ENCODE measurements at places on chromosomes 7 and 10.

GRCh38 chr7:79185605-79186004 is 267.9 kb downstream of the MAGI2 start:
- no peak for DNase-seq

GRCh38 chr10:86261941-86262687 is 104.5 kb downstream of the GRID1 start:
- DNase-seq = peak; percentile 61

- no peak for DNase-seq
These were observed 114.4 kb downstream of the PTPRN2 start for GRCh38 chr7:158473221-158473620.

DNA sequence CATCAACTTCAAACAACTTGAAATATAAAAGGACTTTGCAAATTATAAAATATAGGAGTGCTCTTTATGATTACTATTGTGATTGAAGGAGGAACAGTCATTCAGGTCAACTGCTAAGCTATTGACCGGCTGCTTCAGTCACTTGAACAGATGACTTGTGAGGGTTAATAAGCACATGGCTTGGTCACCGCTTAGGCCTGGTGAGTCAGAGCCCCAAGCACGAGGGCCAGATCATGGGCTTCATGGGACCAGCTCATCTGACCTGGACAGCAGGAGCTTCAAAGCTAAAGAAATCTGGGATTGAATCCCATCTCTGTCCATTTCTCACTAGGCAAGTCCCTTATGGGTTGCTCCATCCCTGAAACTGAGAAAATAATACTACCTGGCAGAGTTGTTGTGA is 60.4 kb upstream of the ADO start:
- no peak for DNase-seq

GRCh38 chr10:55233090-55233489 is 432.1 kb upstream of the PCDH15 start:
- DNase-seq = no peak

DNA sequence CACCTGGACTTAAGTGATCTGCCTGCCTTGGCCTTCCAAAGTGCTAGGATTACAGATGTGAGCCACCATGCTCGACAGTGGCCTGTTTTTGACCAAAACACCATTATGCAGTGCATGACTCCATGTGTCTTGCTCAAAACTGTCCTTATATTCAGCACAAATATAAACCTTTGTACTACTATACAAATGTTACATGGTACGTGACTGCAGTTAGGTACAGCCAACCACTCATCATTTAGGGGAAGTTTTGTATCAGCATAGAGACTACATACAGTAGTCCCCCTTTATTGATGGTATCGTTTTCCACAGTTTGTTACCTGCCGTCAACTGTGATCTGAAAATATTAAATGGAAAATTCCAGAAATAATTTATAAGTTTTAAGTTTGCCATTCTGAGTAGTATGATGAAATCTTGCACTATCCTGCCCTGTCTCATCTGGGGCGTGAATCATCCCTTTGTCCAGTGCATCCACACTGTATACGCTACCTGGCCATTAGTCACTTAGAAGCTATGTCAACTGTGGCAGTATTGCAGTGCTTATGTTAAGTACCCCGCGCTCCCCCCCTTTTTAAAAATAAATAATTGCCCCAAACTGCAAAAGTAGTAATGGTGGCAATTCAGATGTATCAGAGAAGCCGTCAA is 23.3 kb upstream of the ZNF282 start:
- DNase-seq = no peak

- DNase-seq = no peak
These were observed 218.9 kb downstream of the KIAA1217 start for GRCh38 chr10:24427678-24428409.

DNA sequence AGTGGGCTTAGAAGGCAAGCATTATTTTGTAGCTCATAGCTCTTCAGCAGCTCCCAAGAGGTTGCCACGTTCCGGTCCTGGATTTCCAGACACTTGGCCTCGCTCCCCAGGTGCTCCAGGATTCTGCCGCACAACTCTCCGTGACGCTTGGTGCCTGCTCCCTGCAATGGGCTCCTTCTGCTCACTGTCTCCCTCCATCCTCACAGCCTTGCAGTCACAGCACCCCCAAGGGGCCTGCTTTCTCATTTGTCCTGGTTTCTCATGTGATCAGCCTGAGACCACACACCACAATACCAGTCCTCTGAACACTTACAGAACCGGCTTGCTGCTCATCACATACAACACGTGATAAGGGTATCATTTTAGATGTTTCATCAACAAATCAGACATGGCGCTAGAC is 9.8 kb downstream of the IGFBP3 start:
- no peak for DNase-seq

- DNase-seq = peak; percentile 34
These were observed 37.6 kb downstream of the PITRM1 start for GRCh38 chr10:3135006-3135405.

- DNase-seq = no peak
These were observed 37.7 kb downstream of the NRF1 start for GRCh38 chr7:129649128-129649690.

DNA sequence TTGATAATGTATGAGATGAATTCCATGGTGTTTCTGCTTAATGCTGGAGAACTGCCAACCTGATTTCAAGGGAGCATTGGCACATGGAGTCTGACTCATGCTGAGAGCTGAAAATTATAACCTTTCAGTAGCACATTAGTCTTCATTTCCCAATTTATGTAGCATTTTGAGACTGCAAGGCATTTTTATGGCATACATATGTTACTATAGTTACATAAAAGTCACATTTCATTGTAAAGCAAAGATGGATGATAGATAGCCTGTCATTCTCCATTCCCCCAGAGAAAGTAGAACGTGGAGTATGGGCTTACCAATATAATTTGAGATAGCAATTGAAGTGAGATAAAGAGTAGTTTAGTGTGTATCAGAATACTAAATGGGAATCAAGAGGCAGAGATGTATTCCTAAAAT is 103.1 kb downstream of the SLC16A9 start:
- DNase-seq = no peak

GRCh38 chr7:102468478-102469350 is 3.9 kb downstream of the LRWD1 start:
- DNase-seq = no peak

- DNase-seq = peak; percentile 3
These were observed 32.1 kb upstream of the MDFIC start for GRCh38 chr7:114889646-114890285.

GRCh38 chr7:53119514-53119941 is 84.1 kb downstream of the POM121L12 start:
- DNase-seq = no peak

GRCh38 chr7:1942243-1942940 is 272.3 kb downstream of the ELFN1 start:
- peak; percentile 37 for DNase-seq

DNA sequence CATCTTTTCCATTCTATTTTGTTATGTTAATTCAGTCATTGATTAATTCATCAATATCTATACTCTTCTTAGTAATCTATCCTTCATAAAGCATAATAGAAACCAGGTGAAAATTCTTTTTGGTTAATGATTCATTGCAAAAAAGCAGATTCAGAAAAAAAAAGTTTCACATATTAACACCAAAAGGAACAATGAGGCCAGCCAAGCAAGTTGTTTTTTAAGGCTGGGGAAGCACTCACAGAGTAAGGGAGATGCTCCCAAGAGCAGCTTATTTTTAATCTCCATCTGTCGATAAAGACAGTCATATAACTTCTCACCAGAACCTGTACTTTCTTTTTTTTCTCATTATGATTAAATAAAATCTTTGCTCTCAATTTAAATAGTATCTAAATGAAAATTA is 95.8 kb downstream of the CACNA2D1 start:
- no peak for DNase-seq

- no peak for DNase-seq
These were observed 2.8 kb upstream of the DENND2A start for GRCh38 chr7:140643416-140643815.

DNA sequence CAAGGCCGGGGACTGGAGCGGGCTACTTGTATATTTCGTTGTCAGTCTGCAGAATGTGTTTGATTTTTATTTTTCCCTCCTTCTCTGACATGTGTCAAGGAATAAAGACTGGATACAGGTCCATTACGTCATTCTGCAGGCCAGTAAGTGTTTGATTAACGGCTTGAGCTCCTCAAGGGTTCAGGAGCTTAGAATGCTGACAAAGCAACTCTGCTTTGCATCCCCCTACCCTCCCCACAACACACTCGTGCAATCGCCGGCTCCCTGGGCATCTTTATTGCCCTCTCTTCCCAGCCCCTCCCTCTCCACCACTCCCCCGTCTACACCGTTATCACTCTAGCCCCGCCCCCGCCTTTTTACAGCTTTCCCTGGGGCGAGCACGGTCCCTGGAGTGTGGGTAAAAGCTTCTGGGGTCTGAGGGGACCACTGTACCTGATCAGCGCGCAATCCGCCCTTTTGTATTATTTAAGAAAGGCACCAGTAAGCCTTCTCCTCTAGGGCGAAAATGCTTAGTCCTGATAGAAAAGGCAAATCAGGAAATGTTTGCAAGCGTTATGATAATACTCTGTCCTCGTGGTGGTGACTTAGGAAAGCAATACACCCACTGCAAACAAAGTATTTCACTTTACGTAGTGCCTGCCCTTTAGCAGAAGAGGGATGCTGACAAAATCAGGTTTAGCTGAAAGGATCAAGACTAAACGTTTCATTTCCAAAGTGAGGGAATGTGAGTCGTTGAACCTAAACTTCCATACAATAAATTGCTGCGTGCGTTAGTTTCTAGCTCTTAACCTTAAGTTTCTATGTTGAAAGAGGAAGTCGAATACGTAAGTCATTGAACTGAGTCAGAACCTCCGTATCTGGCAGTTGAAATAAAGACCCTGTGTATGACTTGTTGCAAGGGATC is 1.4 kb upstream of the CREB5 start:
- DNase-seq = peak; percentile 47

GRCh38 chr10:132879408-132880127 is 62.8 kb downstream of the CFAP46 start:
- DNase-seq = no peak

GRCh38 chr10:2575460-2575859 is 491.9 kb upstream of the PFKP start:
- no peak for DNase-seq

- peak; percentile 68 for DNase-seq
These were observed 69.8 kb downstream of the MAP3K8 start for GRCh38 chr10:30503700-30504266.

Measured in hematopoietic multipotent progenitor cell treated with erythropoietin and hydrocortisone succinate and interleukin-3 and kit ligand, for 6 days (in vitro differentiated cells).